ENCODE measurements at places on chromosomes 6 and 20.
A peak's percentile ranks its signal among the peaks of the same experiment; 100 is the strongest.

DNA sequence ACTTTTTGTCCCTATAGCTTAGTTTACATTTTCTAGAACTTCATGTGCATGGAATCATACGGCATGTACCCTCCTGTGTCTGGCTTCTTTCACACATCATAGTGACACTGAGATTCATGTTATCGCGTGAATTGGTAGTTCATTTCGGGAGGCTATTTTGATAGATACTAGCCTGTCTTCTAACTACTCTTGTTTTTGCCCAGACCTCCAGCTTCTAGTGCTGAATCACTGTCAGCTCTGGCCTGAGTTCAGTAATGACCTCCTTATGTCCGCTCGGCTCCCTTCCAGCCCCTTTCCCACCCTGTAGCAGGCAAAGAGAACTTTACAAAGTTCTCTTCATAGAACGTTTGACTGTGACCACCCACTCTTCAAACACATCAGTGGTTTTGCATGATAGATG is 14.1 kb downstream of the MYBL2 start:
- DNase-seq, result no peak

DNA sequence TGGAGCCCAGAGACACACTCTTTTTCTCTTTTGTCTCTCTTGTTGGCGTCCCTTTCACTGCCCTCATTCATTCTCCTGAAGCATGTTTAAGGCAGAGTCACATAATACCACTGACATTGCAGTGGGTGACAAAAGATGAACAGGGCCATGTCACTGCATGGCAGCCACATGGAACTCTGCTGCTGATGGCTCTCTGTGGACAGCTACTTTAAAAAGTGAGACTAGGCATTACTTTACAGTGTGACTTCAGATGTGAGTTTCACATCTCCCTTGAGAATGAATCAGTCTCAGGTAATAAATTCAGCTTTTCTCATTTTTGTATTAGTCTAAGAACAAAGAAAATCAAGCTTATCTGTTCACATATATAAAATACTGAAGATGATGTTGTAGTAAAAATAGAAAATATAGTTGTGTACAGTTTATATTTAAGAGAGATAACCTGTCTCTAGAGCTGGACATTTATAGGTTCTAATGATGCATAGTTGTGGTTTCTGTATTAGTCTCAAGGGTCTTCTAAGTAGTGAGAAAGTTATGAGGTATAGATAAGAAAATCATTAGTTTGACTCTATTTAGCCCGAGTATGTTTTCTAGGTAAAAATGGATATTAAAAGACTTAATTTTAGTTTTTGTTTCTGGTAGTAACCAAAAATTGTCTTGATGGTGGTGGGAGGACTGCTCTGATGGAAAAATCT is 6.1 kb downstream of the MRS2 start:
- DNase-seq, result no peak

GRCh38 chr6:76810286-76810685 is 653.0 kb downstream of the HTR1B start:
- DNase-seq, result no peak

GRCh38 chr20:56343861-56344381 is 14.9 kb upstream of the FAM210B start:
- peak; percentile 70 for DNase-seq

DNA sequence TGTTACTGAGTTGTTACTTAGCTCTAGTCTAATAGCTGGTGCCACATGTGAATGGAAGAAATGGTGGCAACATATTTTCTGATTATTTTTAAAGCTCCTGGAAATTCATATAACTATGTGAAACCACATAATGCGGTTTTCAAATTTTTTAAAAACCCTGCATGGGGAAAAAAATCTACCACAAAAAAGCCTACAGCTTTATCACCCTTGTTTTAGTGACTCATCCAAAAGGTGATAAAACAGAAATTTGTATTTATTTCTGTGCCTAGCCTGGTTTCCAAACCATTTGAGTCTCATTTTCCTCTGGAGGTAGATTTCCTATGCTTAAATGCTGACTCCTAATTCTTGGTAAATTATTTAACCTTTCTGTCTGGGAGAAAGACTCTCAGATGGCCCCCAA is 5.4 kb upstream of the FBXO30 start:
- no peak for DNase-seq

DNA sequence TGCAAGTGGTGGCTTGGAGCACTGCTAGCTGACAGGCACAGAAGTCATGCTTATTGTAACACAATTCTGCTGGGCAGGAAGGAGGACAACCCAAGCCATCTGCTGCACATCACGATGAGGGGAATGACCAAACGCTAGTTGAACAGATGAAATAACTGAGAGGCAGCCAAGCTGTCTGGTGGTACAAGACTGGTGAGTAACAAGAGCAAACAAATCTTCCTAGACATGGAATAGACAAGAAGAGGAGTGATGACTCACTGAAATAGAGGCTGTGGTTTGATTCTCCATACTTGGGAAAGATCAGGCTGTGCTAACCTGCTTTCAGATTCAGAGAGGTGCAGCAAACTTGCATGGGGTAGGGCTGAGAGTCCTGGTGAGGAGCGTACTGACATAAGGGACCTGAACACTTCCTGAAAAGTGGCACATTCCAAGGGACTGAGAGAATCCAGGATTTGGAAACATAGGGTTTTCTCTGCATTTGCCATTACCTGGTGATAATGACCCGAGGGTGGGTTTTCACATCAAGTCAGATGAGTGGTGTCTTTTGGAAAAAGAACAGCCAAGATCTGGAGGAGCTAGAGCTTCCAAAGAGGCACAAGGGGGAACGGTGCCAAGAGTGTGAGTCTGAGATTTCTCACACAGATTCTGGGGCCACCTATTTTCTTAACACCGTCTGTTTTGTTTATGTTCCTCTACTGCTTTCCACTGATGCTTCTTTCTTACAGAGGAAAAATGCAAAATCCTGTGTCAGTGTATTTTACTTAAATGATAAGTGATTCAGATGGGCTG is 60.0 kb downstream of the PRL start:
- no peak for DNase-seq

DNA sequence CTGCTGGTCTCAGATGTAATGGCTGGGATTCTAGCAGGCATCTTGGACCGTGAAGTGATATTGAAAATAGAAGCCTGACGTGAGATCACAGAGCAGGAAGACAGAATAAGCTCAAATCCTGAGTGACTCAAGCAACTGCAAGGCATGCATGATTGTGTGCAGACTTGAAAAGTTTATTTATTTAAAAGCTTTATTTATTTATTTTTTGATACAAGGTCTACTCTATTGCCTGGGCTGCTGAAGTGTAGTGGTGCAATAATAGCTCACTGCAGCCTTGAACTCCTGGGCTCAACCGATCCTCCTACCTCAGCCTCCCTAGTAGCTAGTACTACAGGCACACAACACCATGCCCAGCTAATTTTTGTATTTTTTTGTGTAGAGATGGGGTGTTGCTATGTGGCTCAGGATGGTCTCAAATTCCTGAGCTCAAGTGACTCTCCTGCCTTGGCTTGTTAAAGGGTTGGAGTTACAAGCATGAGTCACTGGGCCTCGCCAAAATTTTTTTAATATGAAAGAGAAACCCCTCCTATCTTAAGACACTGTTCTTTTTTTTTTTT is 40.1 kb upstream of the RNF144B start:
- no peak for DNase-seq

DNA sequence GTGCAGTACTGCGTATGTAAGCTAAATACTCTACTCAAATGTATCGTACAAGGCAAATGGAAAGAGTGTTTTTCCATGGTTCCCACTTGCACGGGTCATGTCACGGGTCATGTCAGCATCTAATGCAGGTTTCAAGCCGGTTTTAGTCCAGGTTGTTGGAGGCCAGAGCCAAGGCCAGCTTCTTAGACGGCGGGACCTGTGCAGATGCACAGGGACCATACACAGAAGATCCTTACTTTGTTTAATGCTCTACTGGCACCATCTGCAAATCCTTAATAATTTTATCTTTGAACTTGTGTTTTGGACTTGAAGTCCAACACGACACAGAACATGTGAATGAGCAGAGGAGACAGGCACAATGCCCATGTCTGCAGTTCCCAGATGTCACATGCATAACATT is 42.7 kb downstream of the SOD2 start:
- DNase-seq, result no peak

- DNase-seq, result no peak
Observed at GRCh38 chr20:22207280-22207679, 377.1 kb downstream of the FOXA2 start.

GRCh38 chr6:42104095-42104803 is 38.2 kb downstream of the C6orf132 start:
- DNase-seq, result peak; percentile 89

Measured in activated effector memory CD4-positive, alpha-beta T cell treated with anti-CD3 and anti-CD28 coated beads, Interleukin-2, amount 50 U/mL, for 16 hours (primary cell).